ENCODE measurements at places on chromosomes 5 and 9.

DNA sequence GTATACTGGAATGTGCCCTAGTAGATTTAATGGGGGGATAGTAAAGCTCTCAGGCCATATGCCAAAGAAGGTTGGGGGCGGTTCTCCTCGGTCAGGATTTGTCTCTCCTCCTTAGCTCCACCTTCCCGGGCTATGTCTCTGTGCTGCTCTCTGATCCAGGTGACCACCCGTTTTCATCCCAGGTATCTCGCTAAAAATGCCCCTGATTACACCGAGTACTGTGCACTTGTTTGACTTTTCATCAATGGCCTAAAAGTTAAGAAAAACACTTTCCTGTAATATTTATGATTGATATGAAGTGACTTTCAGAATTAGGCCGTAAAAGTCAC lies 724 bp downstream of the NDUFS6 start:
- no peak for DNase-seq

- no peak for DNase-seq
These were observed 20.8 kb upstream of the ADRB2 start for GRCh38 chr5:148805326-148806290.

- DNase-seq: peak; percentile 37
These were observed 427 bp downstream of the RBM27 start for GRCh38 chr5:146203872-146204192.

- DNase-seq: no peak
These were observed 11.6 kb downstream of the NAIF1 start for GRCh38 chr9:128055344-128056040.

- DNase-seq: no peak
These were observed 151.7 kb upstream of the MOCS2 start for GRCh38 chr5:53261245-53261644.

- DNase-seq: no peak
These were observed 162.8 kb downstream of the BARX1 start for GRCh38 chr9:93792358-93792757.

DNA sequence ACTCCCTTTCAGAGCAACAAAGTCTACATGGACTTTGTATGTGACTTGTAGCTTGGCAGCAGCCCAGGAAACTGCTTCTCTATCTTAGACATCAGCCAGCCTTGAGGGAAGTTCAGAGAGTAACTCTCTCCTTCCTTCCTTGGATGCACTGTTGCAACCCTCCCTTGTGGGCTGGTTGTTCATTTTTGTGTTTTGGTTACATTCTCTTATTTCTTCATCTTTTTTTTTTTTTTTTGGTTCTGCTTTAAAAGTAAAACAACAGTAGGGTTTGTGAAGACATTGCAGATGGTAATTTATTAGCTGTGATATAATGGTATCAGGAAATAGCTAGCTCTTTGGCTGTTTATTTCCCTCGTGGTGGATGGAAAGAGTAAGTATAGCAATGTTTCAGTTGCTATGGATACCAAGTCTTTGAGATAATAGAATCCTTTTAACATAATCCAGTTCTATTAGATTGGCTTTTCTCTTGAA lies 97.9 kb upstream of the MAMDC2 start:
- DNase-seq: no peak

- no peak for DNase-seq
These were observed 416.8 kb downstream of the IRX2 start for GRCh38 chr5:2334719-2335118.

DNA sequence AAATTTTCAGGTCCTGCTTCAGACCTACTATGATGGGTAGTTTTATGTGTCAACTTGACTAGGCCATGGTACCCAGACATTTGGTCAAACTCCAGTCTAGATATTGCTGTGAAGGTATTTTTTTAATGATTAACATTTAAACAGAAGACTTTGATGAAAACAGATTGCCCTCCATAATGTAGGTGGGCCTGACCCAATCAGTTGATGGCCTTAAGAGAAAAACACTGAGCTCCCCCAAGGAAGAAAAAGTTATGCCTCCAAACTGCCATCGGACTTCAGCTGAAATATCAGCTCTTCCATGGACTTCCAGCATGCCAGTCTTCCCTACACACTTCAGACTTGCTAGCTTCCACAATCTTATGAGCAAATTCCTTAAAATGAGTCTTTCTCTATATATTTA lies 67.3 kb upstream of the TYRP1 start:
- no peak for DNase-seq

- DNase-seq: no peak
These were observed 35.9 kb upstream of the SLC1A3 start for GRCh38 chr5:36570301-36571095.

DNA sequence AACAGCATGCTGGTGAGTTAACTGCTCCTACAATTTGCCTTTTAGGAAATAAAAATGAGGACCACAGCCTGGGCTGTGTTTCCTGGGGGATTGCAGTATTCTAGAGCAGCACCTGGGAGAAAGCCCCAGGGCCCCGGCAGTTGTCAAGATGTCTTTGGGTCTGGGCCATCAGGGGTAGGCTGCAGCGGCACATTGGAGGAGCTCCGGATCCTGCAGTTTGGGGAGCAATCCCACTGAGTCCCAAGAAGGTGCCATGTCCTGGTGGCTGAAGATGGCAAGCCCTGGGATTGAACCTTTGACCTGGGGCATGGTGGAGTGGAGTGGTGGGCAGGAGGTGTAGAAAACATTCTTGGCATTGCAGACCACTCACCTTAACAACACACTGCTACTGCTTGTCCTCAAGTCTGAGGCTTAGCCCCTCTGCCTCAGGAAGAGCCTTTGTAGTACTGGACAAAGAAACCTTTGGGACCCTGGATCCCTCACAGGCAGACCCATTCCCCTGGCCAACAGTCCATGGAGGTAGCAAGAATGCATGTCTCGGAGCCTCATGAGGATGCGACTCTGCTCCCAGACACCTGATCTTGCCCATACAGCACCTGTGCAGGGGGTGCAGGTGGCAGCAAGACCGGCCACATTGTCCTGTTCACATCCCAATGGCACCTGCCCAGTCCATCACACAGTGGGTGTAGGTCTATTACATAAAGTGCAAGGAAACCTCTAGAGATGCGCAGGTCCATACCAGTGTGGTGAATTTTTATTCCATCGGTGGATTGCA lies 159.1 kb upstream of the IRX2 start:
- DNase-seq: no peak

- no peak for DNase-seq
These were observed 356.7 kb downstream of the NDUFS4 start for GRCh38 chr5:53917095-53917494.

DNA sequence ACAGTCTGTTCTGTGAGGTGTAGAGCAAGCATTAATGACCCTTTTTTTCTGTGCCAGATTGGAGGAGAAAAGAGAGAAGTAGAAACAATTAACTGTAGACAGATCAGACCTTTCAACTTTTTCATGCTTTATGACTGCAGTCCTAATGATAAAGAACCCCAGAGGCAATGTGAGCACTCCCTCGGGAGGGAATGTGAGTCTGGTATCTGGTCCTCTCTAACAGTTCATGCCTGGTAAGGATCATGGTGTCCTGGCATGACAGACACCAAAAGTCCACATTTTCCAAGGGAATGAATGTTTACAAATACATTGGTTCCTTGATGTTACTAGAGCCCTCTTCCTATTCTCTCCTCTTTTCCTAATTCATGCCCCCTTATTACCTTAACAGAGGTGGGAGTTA lies 70.3 kb downstream of the MTAP start:
- no peak for DNase-seq

- DNase-seq: no peak
These were observed 29.5 kb downstream of the CDH9 start for GRCh38 chr5:27008604-27009539.

- DNase-seq: peak; percentile 97
These were observed 659 bp downstream of the ZNF131 start for GRCh38 chr5:43121233-43121912.

GRCh38 chr5:2755076-2755680 lies 3.7 kb upstream of the IRX2 start:
- DNase-seq: no peak

DNA sequence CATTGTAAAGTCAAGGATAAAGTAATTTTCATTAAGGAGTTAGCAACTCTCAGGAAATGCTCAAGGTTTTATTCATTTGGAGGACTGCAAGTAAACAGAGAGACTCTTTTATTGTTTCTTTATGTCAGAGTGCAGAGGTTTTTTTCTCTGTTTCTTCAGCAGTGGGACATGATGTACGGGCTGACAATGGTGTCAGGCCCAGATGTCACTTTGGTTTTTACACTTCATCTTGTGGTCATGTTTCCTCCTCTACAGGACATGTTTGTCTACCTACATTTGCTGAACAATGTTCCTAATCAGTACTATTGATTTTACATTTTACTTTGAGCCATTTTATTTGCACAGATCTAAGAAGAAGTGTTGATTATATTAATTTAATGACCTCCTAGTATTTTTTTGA lies 72.8 kb upstream of the PARP8 start:
- DNase-seq: peak; percentile 47

DNA sequence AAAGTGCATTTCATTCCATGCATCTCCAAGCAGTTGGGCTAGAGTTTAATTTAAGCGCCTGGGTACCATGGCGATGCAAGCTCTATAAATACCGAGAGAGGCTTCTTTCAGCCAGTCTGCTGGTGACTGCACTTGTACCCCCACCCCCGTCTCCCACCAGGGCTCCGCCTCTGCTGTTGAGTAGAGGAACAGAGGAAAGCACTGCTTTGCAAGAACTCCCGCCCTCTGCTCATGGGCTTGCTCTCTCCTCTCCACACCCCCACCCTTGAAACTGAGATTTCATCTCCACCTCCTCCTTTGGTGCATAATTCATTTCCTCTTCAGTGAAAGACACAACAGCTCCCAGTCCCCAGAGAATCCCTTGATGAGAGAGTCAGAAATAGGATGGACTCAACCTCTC lies 5.1 kb upstream of the WWC1 start:
- no peak for DNase-seq

- no peak for DNase-seq
These were observed 80.4 kb upstream of the OSMR start for GRCh38 chr5:38765399-38765861.

GRCh38 chr9:81031422-81032029 lies 657.8 kb downstream of the TLE1 start:
- no peak for DNase-seq

DNA sequence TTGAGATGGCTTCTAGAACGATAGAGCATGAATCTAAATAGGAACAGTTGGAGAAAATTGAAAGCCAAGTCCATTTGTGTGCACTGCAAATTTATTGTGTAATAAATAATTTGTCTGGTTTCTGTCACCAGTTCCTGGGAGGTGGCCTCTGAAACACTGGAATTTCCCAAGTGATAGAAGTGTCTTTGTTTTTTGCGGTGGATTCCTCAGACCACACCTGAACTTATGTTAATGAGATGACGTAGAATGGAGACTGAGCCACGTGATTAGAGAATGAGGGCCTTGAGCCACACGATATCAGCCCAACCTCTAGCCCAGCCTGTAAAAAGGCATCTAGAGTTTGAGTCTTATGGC lies 105.1 kb downstream of the MSX2 start:
- DNase-seq: no peak

DNA sequence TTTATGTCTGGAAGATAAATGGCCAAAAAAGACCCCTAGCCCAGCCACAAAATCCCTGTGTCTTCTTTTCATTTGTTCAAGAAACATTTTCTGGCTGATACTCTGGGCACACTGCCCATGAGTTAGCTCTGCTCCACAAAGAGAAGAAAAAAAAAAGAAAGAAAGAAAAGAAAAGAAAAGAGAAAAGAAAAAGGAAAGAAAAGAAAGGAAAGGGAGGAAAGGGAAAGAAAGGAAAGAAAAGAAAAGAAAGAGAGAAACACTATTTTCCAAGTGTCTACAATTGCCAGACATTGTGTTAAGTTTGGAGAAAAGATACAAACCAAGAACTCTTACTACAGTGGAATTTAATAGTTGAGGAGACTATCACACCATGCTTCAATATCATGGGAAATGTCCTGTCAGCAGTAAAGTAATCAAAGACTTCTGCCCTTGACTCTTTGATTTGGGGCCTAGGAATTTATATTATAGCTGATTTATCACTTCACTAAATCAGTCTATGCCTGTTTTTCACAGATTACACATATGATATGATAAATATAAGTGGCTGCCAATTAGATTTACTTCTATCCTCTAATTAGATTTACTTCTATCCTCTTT lies 3.0 kb downstream of the TRMO start:
- no peak for DNase-seq

- DNase-seq: no peak
These were observed 38.4 kb upstream of the SMIM23 start for GRCh38 chr5:171747061-171747859.

DNA sequence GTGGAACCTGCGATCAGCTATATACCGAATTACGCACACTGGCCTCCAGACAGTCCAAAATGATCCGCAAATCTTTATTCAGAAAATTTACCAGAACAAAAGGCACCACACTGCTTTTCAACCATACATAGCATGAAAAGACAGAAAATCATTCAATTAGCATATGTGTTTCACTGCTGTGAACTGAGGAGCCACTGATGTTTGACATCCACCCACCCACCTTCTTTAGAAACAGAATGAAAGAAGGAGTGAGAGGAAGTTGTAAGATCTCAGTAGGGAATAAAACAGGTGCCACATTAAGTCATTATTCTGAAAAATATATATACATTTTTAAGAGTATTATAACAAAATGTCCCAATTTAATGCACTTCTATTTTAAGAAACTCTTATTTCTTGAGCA lies 156.8 kb downstream of the NFIB start:
- no peak for DNase-seq

DNA sequence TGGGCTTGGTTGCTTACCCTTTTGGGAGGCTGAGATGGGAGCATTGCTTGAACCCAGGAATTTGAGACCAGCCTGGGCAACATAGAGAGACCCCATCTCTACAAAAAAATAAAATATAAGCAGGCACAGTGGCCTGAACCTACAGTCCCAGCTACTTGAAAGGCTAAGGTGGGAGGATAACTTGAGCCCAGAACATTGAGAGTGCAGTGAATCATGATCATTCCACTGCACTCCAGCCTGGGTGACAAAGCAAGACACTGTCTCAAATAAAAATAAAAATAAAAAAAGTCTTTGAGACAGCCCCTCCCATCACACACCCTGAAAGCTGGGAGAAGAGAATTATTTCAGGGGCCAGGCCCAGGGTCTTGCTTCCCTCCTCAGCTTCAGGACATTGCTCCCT lies 251.8 kb downstream of the BRINP1 start:
- no peak for DNase-seq

DNA sequence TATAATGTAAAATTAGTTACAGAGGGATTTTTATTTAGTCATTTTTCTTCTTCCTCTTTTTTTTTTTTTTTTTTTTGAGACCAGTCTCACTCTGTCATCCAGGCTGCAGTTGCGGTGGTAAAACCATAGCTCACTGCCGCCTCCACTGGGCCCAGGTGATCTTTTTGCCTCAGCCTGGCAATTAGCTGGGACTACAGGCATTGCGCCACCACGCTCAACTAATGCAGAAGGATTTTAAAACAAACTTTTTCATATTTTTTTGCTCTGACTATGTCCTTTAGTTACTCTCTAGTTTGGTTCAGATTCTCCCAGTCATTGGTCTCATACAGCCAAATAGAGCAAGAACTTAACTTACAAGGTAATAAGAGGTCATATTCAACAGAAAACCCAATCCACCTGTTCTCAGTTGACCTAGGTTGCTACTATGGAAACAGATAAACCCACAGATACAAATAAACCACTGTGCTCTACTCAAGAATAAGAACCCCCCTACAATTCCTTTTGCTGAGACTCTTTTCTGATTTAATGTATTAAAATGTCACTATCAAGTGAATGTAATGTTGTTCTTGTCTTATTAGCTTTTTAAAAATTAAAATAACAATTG lies 50.1 kb upstream of the TTC39B start:
- peak; percentile 36 for DNase-seq

GRCh38 chr9:18397076-18397475 lies 76.9 kb upstream of the ADAMTSL1 start:
- no peak for DNase-seq

Data from activated CD8-positive, alpha-beta T cell treated with anti-CD3 and anti-CD28 coated beads, Interleukin-2, amount 10 ng/mL, durations not matched to agents 7 days and 5 days (primary cell).